ENCODE measurements at places on chromosomes 4 and X.

GRCh38 chrX:120559804-120560203, 958 bp downstream of the CUL4B start:
- DNase-seq, result no peak

DNA sequence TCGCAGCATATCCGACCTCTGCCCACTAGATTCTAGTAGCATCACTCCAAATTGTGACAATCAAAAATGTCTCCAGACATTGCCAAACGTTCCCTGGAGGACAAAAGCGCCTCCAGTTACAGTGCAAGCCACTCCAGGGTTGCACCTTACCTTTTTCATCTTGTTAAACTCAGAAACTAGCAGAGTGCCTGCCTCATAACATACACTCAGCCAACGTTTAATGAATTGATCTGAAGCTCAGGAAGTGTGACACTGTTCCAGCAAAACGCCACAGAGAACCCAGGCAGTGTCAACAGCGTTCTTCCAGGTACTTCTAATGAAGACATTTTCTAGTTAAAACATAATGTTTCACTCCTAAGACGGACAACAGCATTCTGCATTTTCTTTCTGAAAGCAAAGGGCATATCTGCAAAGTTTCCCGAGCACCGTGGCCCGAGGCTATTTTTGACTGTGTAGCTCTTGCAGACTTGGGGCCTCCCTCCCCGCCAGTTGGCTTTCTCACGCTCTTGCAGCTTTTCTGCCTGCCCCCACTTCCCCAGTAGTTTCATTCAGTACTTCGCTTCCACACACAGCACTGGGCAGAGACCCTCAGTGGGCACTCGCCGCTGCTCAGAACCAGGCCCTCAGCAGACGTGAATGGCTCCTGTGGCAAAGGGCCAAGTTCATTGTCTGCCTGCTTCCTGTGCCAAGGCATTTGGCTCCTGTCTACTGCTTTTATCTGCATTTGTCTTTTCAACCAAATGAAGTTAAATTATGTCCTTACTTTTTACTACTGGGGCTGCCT, 133.4 kb upstream of the TTC29 start:
- no peak for DNase-seq

DNA sequence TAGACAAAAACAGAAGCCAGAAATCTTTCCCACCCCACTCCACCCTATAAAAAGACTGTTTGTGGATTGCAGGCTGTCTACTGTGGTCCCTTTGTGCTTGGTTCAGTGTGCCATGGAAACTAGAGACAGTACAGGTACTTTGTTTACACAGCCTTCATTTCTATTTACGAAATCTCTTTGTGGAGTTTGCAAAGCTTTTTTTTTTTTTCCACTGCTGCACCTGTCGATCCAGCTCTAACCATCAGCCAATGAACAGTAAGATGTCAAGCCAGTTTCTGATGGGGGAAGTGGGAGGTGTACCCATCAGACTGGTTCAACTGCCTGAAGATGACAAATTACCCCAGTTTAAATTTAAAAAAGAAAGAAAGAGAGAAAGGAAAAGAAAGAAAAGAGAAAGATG, 20.2 kb upstream of the LRBA start:
- DNase-seq, result no peak

GRCh38 chr4:40227284-40227683, 30.5 kb downstream of the RHOH start:
- no peak for DNase-seq

GRCh38 chrX:100072336-100072735, 337.7 kb downstream of the PCDH19 start:
- DNase-seq, result no peak

- DNase-seq, result no peak
Measured at GRCh38 chrX:105468741-105469140, 248.2 kb upstream of the TEX13A start.

DNA sequence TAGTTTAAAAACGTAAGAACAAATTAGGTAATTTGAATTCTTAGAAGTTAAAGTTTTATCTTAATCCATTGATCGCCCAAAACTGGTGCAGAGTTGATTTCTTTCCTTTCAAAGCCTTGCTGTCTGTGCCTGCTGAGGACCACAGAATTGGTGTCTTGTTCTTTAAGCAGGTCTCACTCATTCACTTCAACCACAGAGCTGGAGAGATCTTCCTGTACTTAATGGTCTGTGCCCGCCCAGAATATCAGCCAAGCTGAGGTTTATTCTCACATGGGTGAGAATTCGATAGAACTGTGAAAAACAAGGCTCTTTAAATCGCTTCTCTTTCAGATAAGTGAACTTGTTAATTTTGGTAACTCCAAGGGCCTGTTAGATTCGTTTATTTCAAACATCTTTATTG, 31.6 kb downstream of the DCUN1D4 start:
- no peak for DNase-seq

- DNase-seq, result no peak
Measured at GRCh38 chr4:30068234-30068633, 651.9 kb upstream of the PCDH7 start.

- peak; percentile 4 for DNase-seq
Measured at GRCh38 chrX:152915541-152916241, 17.8 kb downstream of the ZNF185 start.

GRCh38 chrX:45872480-45872879, 671.8 kb upstream of the DIPK2B start:
- DNase-seq, result no peak

- no peak for DNase-seq
Measured at GRCh38 chr4:128301979-128302378, 14.4 kb upstream of the PGRMC2 start.

DNA sequence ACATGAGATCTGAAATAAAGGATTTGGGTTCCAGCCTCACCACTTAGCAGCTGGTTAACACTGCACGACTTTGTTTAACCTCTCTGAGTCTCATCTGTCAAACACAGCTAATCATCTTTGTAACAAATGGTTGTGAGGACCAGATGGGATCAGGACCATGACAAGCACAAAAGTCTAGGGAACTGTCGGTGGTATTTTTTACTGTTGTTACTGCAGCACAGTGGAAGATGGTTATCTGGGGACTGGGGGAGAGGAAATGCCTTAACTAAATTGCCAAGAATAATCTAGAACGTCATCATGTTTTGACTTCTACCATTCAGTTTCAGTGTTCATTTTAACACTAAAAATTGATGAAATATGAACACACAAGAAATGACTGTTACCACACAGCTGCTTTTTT, 99.5 kb downstream of the ADGRA3 start:
- DNase-seq, result no peak

- DNase-seq, result peak; percentile 47
Measured at GRCh38 chr4:52051213-52051614, at the start of gene SPATA18. Gene SPATA18, plus strand, starts transcription at chr4:52051304. Its CDS starts 401 bp downstream, at chr4:52051705.

DNA sequence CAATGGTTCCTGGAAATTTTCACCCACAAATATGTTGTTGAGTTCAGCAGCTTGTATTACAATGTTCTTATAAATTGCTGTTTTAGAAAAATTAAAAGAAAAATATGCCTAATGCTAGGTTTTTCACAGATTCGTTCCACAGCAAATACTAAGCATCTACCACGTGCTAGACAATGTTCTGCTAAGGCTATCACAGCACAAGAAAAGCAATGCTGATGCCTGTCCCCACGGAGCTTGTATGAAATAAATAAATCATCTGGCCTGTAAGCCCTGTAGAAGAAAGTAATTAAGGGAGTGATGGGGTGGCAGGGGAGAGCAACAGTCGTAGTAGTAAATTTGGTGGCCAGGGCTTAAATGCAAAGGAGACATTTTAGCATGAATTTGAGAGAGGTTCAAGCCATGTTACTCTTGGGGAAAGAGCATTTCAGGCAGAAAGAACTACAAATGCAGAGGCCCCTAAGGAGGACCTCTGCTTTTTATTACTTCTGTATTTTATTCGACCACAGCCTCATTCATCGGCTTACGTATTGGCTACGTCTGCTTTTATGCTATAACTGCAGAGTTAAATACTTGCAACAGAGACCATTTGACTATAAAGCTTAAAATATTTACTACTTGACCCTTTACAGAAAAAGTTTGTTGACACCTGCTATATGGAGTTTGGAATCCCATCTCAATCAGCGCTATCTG, 36.3 kb downstream of the ARAP2 start:
- no peak for DNase-seq

GRCh38 chr4:48017108-48017571, 568 bp downstream of the NIPAL1 start:
- peak; percentile 11 for DNase-seq

GRCh38 chrX:71171110-71171801, 26.6 kb downstream of the NLGN3 start:
- DNase-seq, result no peak

DNA sequence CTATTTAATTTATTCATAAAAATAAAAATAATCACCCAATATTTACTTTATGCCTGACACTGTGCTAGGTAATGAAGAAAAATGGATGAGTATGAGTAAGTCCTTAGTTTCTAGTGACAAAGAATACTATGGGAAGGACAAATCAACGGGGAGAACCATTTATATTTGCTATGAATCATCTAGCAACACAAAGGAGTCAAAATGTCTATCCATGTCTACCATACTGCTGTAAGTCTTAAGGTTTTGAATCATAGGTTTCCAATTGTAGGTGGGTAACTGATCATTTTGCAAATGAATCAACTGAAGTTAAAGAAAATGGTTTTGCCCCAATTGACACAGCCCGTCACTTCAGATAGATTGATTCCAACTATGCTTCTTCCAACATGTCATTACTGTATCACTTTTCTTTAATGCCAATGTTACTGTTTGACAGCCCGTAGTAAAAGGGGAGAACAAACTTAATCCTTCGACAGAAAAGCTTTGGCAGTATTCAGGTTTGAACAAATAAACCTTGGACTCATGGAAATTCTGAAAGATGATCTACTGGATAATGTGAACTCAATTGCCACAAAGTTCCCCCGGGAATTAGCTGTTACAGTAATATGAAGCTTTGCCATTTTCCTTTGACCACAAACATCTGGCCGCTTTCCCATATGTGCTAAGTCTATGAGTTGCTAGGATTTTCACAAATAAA, 3.2 kb downstream of the TDO2 start:
- DNase-seq, result peak; percentile 99

GRCh38 chr4:64330143-64330542, 79.1 kb downstream of the TECRL start:
- no peak for DNase-seq

DNA sequence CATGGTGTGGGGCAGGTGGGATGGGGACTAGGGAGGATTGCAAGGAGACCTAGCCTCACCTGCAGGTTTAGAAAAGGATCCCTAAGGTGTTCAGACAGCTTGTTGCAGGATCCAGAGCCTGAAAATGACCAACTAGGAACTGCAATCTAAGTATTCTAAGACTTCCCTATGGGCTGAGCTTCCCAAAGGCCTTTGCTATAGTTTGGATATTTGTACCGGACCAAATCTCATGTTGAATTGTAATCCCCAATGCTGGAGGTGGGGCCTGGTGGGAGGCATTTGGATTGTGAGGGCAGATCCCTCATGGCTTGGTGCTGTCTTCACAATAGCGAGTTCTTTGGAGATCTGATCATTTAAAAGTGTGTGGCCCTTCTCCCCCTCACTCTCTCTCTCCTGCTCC, 52.1 kb downstream of the GPC3 start:
- DNase-seq, result no peak

DNA sequence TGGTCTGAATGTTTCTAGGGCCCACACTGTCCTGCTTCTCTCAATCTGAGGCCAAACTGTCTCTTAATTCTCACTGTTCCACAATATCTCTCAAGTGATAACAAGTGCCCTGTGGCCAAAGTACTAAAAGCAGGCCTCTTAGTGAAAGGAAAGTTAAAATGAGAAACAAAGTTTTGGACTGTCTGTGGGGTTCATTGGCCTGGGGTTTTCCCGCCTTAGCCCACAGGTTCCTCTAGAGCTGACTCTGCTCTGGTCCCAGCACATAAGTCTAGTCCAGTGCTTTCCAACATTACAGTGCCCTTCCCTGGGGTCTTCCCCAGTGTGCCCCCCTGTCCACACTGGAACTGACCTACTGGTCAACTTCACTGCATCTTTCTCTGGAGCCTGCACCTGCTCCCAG, 6.3 kb downstream of the MAGEB1 start:
- no peak for DNase-seq

DNA sequence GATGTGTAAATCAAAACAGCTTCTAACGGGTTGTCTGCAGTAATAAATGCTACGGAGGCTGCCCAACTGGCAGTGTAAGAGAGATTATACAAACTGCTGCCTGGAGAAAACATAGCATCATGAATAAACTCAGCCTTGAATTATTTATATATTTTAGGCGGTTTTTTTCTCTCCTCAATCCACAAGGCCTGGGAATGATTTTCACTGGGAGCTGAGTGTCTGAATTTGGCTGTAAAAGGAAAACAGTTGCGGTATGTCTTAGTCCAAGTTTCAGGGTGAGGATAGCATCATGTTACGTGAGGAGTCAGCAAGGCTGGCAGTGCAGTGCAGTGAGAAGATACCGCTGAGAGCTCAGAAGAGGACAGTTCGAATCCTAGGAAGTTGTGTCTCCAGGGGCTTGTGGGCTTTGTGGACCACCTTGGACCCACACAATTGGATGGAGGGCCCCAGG, 291.5 kb upstream of the BOD1L1 start:
- peak; percentile 98 for DNase-seq

GRCh38 chr4:25112366-25112994, 47.8 kb downstream of the SEPSECS start:
- DNase-seq, result no peak

GRCh38 chr4:53421791-53422190, 44.4 kb downstream of the FIP1L1 start:
- no peak for DNase-seq

- DNase-seq, result peak; percentile 15
Measured at GRCh38 chr4:88690355-88690754, 7.3 kb downstream of the NAP1L5 start.
